Right kidney (tissue), 9 donors: ENCODE measurements at places on chromosomes 5 and 9.

- DNase-seq = no peak
Observed at GRCh38 chr9:33049680-33050361, 24.7 kb downstream of the DNAJA1 start.

DNA sequence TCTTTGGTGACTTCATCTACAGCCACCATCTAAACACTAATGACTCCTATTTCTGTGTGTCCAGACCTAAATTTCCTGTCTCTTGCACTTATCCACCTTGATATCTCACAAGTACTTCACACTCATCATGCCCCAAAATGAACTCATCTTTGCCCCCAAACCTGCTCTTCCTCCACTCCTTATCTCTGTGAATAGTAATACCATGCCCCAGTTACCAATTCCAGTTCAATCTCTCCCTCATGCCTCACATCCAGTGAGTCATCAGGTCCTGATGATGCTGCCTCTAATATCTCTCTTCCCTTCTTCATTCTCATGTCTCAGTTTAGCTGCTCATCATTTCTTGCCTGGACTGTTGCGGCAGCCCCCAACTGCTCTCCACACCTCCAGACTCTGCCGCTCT, 14.9 kb upstream of the DNAJB5 start:
- no peak for DNase-seq

DNA sequence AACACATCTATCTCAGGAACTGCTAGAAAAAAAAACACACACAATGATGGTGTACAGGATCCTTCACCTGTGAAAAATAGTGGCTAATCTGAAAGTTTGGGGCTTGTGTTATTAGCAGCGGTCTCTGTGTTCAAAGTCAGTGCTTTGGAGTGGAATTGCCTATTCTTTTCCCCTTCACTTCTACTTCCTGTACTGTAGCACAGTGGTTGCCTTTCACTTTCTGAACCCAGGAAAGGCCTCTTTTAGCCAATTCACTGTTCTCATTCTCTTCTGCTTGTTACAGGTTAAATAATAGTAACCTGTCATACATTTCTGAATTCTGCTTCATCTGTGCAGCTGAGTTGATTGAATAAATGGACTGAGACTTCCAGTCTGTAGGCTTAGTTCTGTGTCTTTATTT, 161.3 kb upstream of the RGS7BP start:
- DNase-seq = no peak

DNA sequence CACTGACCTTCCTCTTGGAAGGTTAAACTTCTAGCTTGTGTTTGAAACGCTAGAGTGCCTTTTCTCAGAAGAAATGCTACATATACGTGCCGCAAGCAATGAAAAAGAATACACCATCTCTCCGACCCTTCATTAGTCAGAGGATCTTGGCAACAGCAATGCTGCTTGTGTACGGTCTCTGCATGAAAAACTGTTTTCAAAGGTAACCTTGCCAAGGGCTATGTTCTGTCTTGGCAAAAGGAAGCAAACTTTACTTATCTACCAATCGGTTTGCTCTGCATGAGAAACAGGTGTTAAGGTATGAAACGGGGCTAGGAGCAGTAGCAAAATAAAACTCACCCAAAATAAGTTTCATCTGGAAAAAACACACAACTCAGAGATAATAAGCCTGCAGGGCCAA, 297.8 kb downstream of the FBXL17 start:
- DNase-seq = no peak

- no peak for DNase-seq
Observed at GRCh38 chr9:69678843-69679538, 6.8 kb upstream of the APBA1 start.

DNA sequence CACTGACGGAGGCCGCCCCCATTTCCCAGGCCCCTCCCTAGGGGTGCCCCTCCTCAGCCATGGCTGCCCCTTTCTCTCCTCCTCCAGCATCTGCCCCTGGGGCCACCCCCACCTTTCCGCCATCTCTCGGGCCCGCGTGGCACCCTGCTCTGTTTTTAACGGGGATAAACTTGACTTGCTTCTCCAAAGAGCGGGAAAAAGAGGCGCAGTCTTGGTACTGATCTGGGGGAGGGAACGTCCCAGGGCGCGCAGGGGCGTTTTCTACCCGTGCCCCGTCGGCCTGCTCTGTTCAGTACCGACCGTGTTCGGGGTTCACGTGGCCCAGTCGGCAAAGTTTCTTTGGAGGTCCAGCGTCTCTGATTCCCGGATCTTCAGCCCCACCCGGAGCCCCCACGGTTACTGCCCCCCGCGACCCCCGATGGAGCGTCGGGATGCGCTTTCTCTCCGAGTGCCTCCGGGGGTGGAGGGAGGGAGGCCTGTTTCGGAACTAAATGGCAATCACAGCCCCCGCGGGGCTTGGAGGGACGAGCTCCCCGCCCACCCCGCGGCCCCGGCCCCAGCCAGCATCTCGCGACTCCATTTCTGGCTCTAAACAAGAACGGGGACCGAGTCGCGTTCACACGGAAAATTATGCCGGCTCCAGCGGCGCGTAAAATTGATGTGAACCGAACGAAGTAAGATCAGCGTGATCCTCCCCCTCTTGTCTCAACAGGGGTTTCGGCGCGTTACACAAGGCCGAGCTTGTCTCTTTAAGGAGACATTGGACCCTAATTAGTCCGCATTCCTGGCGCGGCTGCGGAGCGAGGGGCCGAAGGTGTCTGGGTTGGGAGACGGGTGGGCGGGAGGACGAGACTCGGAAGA, 1.1 kb upstream of the TLE4 start:
- DNase-seq = peak; percentile 80

DNA sequence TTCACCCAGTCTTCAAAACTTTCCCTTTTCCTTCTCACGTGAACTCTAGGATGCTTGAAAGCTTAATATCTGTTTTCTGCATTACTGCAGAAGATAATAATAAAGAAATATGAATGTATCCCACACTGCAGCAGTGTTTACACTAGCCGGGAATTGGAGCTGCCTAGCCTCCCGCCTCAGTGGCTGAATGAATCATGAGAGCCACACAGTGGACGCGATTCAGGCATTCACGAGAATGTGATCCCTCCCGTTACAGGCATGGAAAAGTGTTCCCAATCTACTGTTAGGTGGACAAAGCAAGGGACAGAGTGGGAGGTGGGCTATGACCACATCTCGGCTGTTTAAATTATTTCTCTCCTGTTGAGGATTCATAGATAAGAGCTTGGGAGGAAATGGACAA, 69.4 kb upstream of the CTSL start:
- no peak for DNase-seq

- peak; percentile 73 for DNase-seq
Observed at GRCh38 chr9:124011460-124012301, at the start of gene LHX2. LHX2 (plus strand) TSS chr9:124011768; CDS start chr9:124012349, 581 bp downstream.

GRCh38 chr5:168291342-168291963, at the start of gene WWC1:
WWC1 (plus strand) TSS chr5:168291645; CDS start chr5:168292153, 508 bp downstream.
- peak; percentile 88 for DNase-seq

DNA sequence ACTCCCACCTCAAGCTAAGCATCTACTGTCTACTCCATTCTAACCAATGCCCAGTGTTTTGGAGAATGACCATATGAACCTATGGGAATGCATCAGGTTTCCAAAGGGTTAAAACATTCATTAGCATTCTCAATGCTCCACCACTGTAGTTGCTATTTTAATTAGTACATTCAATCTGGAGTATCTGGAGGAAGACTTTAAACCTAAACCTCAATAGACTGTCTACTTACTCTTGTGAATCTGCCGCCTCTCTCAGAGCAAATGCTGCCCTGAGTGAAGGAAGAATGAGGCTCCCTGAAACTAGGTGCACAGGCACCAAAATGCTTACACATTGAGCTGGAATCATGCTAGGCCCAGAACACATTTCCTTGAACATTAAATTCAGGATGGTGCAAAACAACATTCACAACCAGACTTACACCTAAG, 2.0 kb downstream of the ENC1 start:
- peak; percentile 33 for DNase-seq

DNA sequence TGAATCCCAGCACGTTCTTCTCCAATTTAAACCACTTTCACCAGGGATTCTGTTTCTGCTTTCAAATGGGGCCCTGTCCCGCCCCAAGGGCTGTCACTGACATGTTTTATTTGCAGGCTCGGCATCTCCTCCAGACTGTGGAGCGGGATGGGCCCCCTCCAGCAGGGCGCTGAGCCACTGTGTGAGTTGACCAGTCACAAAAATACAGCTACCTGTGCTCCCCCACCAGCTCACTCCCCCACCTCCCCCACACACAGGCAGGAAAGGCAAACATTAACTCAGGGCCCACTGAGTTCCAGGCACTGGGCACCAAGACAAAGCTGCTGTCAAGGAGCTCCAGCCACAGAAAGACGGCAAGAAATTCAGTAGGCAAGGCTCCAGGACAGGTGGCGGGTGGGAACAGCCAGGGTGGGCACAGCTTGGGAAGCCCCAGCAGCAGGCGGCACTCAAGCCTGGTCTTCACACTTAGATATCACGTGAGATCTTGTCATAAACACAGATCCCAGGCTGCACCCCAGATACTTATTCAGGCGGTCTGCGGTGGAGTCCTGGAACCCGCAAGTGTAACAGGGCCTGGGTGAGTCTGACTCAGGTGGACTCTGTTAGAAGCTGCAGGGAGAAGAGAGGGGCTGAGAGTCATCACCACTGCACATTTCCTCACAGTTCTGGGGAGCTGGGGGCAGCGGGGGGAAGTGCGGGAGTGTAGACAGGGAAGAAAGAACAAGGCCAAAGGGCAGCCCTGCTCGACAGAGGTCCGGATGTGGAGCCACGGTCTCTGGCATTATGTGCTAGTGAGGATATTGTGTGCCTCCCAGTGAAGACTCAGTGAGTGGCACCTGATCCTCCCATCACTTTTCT, 44.7 kb downstream of the OR2V1 start:
- peak; percentile 47 for DNase-seq

DNA sequence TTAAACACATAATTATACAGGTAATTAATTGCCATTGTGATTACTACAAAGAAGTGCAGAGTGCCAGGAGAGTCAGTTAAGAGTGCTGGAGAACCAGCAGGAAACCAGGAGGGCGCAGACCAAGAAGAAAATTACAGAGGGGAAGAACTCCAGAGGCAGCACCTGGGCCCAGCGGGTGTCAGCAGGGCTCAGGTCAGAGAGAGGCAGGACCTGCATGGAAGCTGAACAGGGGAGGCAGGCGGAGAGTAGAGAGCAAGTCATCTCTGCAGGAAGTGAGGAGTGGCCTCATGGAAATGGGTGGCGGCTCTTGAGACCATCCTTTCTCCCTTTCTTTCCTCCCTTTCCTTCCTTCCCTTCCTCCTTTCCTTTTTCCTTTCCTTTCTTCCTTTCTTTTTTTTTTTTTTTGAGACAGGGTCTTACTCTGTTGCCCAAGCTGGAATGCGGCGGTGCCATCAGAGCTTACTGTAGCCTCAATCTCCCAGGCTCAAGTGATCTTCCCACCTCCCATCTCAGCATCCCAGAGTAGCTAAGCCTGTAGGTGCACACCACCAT, 4.0 kb upstream of the ZBTB34 start:
- DNase-seq = no peak

DNA sequence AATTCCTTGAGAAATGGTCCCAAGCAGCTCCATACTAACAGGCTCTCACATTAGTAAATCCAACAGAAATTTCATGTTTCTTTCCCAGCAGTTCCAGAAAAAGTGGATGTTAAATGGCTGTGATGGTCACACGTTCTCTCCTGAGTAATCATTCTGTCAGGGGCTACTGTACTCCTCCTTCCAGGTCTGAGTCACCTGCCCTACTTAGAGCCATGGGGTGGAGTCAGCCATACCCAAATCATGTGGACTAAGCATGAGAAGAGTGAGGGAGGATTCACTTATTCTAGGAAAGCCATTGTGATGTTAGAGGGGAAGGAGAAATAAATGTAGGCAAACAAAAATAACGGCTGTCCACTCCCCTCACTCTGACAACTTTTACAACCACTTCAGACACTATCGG, 547.2 kb downstream of the CSNK1G3 start:
- DNase-seq = no peak

DNA sequence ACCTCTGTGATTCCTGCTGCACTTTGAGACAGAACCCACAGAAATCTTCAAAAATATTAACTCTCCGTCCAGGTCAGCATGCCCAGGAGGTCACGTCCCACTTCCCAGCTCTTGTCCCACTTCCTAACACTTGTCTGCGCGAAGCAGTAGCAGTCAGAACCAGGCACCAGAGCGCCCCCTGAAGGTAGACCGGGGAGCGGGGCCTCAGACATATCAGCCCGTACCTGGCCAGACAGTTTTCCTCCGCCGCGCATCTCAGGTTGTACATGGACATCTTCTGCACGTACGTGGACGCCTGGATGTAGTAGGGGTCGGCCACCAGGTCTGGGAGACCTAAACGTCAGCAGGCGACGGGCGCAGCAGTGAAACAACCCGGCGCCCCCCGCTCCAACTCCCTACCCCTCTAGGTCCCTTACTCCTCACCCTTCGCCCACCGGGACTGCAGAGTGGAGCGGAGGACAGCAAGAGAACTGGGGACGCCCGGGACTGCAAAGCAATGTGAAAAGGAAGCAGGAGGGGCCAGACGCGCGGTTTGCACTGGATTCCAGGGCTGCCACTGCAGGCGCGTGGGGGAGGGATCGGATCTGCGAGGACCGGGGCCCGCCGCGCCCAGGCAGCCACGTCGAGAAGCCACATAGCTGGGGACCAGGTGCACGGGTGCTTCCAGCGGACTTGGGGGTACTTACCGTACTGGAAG, 1.2 kb downstream of the LOX start:
- DNase-seq = peak; percentile 87

GRCh38 chr9:137412431-137412830, 10.5 kb downstream of the EXD3 start:
- DNase-seq = no peak

- no peak for DNase-seq
Observed at GRCh38 chr9:135083241-135083810, 4.1 kb upstream of the OLFM1 start.

DNA sequence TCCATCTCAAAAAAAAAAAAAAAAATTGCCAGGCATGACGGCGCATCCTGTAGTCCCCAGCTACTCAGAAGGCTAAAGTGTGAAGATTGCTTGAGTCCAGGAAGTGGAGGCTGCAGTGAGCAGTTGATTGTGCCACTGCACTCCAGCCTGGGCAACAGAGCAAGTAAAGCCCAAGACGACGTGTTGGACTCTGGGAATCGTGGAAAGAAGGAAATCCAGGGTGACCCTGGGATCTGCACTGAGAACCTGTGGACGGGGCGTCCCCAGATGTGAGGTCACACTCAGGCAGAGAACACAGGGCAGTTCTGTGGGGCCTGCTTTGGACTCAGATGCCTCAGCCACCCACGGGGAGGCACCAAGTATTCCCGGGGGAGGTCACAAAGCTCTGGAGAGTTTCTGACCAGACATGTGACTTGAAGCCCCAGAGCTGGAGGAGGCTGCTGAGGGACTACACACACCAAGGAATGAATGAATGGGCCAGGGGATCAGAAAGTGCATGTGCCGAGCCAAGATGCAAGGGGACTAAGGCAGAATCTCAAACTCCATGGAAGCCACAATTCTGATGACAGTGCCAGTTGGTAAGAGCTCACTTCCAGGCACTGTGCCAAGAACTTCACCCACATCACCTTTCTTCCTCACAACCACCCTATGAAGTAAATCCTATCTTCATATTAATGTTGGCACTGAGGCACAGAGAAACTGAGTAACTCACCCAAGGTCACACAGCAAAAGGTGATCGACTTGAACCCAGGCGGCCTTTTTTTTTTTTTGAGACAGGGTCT, 12.9 kb downstream of the DYNC2I2 start:
- DNase-seq = no peak
